ENCODE measurements at places on chromosomes 7 and 10.

DNA sequence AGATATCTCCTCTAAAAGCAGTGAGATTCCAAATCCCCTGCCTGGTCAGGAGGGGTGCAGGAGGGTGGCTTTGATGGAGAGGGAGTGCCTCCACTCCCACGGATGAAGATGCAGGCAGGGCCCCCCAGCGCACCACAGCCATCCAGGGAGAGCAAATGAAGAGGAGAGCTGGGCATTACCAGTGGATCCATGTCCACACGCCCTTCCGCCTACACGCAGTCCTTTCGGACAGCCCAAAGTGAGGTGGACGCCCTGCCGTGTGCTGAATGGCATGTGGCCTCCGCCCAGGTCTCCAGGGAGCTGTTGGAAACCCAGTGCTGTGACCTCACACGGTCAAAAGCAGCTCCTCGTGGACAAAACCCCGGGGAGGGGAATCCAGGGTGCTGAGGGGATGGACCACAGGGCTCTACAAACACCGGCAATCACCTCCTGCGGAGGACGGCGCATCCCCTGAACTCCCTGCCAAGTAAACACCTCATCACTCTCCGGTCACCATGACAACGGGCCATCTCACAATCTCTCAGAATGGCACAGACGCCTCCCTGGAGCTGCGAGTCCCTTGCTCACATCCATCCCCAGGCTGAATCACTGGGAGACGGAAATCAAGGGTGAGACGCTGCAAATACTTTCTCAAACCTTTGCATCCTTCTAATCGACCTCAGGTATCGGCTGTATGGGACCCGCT, 35.0 kb upstream of the DNAAF5 start:
- no peak for DNase-seq

GRCh38 chr10:87038286-87038717, 18.2 kb downstream of the FAM25A start:
- DNase-seq, result no peak

- no peak for DNase-seq
These were observed 683.2 kb upstream of the LRRN3 start for GRCh38 chr7:110407706-110408105.

DNA sequence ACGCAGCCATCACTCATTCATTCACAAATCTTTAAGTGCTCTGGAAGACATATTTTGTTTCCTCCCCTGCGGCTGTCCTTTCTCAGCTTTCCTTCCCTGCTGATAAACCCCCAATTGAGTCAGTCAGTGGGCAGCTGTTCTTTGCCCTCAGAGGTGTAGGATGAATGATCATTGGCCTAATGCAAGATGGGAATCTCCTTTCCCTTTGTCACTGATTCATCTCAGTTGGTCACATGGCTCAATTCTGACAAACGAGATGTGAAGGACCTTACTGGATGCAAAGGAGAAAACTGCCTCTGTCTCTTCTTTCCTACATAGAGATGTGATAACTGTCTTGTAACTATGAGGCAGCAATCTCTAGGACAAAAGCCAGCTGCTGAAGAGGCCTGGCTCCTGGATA, 44.6 kb downstream of the COL28A1 start:
- DNase-seq, result no peak
